ENCODE measurements at places on chromosomes 12 and 14.

- no peak for DNase-seq
Measured at GRCh38 chr14:85115921-85116320, 414.0 kb upstream of the FLRT2 start.

GRCh38 chr12:53924521-53925405 lies 13.9 kb upstream of the HOXC13 start:
- no peak for DNase-seq

GRCh38 chr14:81523616-81524015 lies 10.0 kb downstream of the SEL1L start:
- DNase-seq, result no peak

DNA sequence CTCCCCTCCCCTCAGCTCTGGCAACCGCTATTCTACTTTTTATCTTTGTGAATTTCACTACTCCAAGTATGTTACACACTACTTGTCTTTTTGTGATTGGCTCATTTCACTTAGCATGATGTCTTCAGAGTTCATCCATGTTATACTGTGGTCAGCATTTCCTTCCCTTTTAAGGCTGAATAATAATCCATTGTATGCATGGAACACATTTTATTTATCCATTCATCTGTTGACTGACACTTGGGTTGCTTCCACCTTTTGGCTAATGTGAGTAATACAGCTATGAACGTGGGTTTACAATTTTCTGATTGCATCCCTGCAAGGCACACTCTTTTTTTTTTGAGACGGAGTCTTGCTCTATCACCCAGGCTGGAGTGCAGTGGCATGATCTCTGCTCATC lies 53.0 kb upstream of the FUT8 start:
- no peak for DNase-seq

- no peak for DNase-seq
Measured at GRCh38 chr12:49885118-49885517, 18.6 kb downstream of the FAIM2 start.

GRCh38 chr14:103165323-103165722 lies 42.1 kb downstream of the TNFAIP2 start:
- no peak for DNase-seq

- DNase-seq, result no peak
Measured at GRCh38 chr12:6430124-6430989, 14.4 kb upstream of the CD27 start.

DNA sequence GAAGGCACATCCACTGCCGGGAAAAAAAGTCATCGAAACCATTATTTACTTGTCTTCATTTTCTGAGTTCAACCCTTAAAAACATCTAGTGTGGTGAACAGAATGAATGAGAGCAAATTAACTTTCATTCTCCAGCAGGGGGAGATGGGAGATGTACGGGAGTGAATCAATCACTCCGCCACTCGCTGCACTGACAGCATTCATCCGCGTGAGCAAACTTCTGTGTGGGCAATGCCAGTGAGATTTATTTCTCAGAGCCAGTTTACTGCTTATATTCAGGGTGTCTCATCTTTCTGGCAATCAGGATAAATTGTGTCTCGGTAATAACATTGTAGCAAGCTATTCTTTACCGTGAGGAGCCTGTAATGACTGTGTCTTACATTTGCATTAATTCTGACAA lies 463.6 kb upstream of the MIS18BP1 start:
- no peak for DNase-seq

DNA sequence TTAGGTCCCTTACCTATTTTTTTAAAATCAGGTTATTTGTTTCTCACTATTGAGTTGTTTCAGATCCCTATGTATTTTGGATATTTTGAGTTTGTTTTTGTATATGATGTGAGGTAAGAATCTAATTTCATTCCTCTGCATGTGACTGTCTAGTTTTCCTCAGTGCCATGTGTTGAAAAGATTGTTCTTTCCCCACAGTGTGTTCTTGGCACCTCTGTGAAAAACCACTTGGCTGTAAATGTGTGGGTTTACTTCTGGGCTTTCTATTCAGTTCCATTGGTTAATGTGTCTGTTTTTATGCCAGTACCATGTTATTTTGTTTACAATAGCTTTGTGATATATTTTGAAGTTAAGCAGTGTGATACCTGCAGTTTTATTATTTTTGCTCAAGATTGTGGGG lies 1516.4 kb downstream of the AACS start:
- no peak for DNase-seq

- DNase-seq, result no peak
Measured at GRCh38 chr12:15648558-15648957, 140.6 kb downstream of the EPS8 start.

GRCh38 chr12:48615681-48616080 lies 45.8 kb upstream of the LALBA start:
- no peak for DNase-seq

GRCh38 chr12:43883311-43883710 lies 47.4 kb downstream of the TMEM117 start:
- DNase-seq, result no peak

DNA sequence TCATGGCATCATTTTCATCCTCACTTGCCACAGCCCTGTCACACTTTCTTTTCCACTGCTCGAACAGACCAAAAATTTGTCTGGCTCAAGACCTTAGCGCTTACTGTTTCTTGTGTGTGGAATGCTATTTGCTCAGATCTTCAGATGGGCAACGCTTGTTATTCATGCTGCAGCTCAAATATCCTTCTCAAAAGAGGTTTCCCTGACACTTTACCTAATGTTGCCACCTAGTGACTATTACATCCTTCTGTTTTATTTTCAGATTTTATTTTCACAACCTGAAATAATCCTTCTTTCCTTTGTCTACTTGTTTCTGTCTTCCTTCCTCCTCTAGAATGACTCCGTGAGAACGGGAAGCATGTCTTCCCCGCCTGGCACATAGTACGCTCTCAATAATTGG lies 5.6 kb downstream of the FBXO33 start:
- DNase-seq, result no peak

DNA sequence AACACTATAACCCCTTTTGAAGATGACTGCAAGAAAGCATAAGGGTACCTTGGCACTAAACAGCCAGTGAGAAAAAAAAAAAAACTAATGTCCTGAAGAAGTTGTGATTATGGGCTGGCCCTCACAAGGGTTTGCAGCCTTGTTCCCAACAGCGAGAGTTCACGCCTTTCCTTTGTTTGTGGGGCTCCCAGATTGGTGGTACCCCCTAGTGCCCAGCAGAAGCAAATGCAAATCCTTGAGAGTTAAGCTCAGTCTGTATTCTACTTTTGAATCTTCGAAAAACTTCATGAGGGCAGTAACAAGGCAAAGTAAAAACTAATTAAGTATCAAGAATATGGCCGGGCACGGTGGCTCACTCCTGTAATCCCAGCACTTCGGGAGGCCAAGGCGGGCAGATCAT lies 238.9 kb upstream of the LMO3 start:
- no peak for DNase-seq

DNA sequence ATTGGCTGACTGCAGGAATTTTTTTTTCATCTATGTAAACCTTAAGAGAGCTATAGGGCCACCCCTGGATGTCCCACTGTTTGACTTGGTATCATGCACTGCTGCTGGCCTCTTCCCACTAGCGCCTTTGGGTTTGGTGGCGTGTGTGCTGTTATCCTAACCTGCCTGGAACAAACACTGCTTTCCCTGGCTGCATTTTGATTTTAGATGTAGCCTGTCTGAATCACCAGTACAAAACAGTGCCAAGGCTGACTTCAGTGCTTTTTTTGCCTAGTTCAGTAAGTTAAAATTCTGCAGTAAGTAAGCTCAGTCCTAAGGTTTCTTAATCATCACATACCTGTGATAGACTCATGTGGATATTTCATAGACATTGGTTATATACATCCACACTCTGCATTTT lies 99.2 kb downstream of the EML1 start:
- no peak for DNase-seq

DNA sequence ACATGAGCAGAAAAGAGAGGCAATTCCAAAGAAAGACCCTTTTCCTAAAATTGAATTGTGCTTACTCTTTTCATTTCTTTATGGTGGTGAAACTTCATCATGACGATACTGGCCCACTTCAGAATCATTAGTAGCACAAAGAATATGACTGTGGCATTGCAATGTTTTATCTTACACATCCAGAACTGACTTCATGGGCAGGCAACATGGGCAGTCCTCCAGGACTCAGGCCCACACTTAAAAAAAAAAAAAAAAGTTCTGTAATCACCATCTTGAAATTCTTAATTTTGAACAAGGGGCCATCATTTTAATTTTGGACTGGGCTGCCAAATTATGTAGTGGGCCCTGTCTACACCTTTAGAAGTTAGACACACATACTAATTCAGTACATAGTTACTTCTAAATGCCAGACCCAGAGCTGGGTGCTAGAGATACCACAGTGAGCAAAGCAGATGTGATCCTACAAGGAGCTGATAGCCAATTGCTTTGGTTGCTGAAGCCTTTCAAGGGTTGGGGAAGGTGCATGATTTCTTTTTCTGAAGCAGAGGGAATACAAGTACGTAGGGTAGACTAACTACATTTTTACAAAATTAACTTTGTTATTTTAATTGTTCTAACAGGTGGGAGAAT lies 35.2 kb downstream of the HELB start:
- DNase-seq, result no peak

DNA sequence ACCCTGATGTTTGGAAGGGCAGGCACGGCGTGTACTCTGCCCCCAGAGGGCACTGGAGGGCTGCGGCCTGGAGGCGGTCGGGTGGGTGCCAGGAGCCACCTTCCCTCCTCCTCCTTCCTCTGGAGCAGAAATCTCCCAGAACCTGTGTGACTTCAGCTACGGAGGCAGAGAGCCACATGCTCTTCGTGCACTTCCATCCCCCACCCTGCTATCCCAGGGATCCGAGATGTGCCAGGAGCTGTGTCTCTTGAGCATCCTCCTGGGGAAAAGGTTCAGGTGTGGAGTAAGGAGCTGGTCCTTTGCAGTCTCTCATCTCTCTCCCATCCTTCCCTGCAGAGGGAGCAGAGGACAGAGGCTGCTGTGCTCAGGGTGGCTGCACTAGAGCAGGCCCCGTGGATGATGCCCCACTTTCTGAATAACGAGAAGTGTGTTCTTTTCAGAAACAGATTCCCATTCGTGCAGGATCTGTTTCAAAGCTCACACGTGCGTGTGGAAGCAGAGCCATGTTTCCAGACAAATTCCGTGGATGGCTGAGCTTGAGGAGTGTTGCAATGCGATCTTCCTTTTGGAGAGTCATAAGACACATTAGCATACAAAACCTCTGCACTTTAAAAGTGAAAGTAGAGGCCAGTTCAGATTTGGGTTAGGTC lies 162.9 kb downstream of the ADGRD1 start:
- DNase-seq, result no peak

GRCh38 chr12:32010631-32011336 lies 51.6 kb downstream of the RESF1 start:
- no peak for DNase-seq

GRCh38 chr12:110780448-110780847 lies 37.8 kb upstream of the PPP1CC start:
- DNase-seq, result no peak

- no peak for DNase-seq
Measured at GRCh38 chr14:67970923-67971322, 151.3 kb downstream of the RAD51B start.

- no peak for DNase-seq
Measured at GRCh38 chr12:93626160-93626559, 51.0 kb upstream of the CRADD start.

DNA sequence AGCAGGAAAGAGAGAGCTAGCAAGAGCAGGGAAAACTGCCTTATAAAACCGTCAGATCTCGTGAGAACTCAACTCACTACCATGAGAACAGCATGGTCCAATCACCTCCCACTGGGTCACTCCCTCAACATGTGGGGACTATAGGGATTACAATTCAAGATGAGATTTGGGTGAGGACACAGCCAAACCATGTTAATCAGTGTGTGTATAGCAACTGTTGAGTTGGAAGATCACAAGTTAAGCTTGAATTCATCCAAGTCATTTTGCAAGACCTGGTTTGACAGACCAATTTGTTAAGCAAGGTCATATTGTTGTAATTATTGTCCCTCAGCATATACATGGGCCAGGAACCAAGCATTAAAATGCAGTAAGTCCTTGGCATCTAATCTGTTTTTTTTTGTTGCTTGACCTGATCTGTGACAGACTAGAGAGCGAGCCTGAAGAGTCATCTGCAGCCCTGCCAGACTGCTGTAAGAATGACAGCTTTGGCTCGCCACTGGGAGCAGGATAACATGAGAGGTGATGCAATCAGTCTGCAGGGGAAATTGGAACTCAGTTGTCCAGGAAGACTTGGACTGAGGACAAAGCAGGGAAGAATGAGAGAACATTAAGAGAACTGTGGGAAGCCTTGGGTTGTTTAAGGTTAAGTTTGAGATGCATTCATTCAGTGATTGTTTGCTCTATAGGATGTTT lies 297.6 kb upstream of the SEL1L start:
- DNase-seq, result no peak

All from D721Med (cell line).